Breast epithelium (tissue), 4 donors: ENCODE measurements at places on chromosomes 16 and 17. TPM values are rescaled to one million over a fixed set of nuclear protein-coding genes. Genes with fewer than 3 reads are reported as not detected.

DNA sequence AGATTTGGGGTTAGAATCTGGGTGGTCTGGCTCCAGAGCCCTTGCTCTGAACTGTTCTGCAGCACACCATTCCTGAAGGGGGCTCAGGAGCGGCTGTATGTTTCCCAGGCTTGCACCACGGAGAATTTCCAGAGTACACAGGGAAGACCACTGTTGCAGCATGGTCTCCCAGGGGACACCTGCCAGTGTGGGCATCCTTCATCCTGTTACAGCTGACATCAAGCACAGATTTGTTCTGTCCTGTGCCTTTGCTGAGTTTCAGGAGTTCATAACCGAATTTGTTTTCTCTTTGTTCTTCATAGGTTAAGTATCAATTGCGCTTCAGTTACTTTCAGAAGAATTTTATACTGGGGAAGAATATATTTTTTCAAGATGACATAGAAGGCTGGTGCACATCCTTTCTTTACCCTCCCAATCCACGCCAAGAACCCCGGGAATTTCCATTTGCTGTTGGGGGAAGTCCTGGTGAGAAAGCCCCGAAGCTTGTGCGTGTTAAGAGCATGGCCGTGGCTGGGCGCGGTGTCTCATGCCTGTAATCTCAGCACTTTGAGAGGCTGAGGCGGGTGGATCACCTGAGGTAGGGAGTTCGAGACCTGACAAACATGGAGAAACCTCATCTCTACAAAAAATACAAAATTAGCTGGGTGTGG lies 26.3 kb upstream of the ABCA3 start:
- no peak for DNase-seq

GRCh38 chr16:84574191-84574590 lies 43.7 kb downstream of the COTL1 start:
- DNase-seq: no peak

DNA sequence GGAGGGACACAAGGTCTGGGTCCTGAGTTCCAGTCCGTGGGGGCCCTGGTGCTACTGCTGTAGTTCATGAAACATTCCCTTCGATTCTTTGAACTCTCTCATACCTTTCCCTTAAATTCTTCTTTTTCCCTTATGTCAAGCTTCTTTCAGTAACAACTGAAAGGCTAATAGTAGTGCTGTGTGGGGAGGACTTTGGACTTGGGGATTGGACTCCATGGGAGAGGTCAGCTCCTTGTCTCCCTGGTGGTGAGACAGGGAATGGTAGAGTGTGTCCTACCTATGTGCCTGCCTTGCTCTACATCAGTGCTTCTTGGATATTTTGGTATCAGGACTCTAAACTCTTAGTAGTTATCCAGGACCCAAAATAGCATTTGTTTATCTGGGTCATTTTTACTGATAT lies 628.1 kb downstream of the WWOX start:
- no peak for DNase-seq

- DNase-seq: no peak
These were observed 191.9 kb downstream of the IRX3 start for GRCh38 chr16:54094641-54095040.

DNA sequence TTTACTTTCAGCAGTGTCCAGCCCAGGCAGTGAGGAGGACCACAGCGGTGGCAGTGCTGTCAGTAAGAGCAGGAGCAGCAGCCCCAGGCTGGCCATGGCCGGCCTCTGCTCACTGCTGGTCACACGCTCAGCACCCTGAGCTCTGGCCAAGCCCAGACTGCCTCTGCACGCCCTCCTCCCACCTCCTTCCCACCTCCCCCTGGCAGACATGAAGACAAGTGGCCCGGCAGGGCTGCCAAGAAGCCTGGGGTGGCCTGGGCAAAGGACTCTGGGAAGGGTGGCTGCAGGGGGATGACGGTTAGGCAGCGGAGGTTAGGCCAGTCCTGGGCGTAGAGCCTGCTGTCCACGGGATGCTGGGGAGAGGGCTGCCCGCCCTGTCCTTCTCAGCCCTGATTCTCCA lies at the start of gene C16orf89:
C16orf89 (minus strand) TSS at position 144 of the 400 bp plus-strand sequence; CDS start at position 96, 48 bp downstream.
- DNase-seq: no peak

DNA sequence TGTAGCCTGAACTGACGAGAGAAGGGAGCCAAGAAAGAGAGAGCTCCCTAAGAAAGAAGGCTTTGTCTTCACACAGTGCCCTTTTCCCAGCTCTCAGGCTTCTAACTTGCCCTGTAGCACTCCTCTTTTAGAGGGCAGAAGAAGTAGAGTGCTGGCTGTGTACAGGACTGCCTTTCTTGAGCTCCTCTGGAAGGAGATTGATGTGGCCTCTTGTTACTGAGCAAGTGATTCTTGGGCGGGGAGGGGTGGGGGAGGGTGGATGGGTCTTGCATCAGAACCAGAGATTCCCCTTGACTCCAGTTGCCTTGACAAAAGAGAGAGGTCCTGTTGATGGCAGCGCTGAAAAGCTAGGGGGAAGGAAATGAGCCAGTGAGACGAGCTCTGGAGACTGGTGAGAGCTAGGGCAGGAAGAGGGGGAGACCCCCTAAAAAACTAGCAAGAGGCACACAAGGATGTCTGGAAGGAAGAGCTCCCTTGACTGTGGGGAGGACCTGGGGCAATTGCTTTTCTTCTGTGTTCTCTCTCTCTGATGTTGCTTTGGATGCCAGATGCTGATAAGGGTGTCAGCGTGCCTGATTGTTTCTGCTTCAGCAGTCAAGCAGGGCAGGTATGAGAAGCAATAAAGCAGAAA lies 18.4 kb downstream of the GPR179 start:
- DNase-seq: no peak

GRCh38 chr17:55570391-55570790 lies 59.1 kb upstream of the SMIM36 start:
- DNase-seq: no peak

GRCh38 chr16:88045820-88046303 lies 94.6 kb downstream of the BANP start:
- DNase-seq: no peak

GRCh38 chr16:54690306-54690705 lies 240.4 kb upstream of the IRX5 start:
- DNase-seq: no peak

- no peak for DNase-seq
These were observed 6.1 kb downstream of the DNAI2 start for GRCh38 chr17:74280093-74280513.

DNA sequence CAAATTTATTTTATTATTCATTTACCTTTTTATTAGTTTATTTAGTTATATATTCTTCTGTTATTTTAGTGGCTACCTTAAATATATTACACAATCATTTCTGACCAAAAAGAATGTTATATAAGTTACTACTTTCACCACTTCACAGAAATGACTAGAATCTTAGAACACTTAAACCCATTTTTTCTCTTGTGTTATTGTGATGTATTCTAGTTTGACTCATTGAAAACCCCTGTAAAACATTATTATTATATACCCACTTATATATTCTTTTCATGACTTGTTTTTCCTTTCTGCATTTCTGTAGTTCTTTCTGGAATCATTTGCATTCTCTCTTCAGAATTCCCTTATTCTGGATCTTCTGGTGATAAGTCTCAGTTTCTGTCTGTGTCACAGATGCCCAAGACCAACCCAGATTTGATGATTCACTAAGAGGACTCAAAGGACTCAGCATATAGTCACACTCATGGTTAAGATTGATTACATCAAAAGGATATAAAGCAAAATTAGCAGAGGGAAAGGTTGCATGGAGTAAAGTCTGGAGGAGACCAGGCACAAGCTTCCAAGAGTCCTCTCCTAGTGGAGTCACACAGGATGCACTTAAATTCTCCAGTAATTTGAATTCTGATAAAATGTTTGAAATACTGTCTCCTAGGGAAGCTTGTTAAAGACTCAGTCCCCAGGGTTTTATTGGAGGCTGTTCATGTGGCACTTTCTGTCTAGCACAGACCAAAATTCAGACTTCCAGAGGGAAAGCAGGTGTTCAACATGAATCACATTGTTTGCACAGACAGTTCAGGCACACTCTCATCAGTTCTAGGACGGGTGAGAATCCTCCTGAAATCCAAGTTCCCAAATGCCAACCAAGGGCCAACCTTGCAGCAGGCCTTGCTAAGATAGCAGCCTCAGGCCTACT lies 7.7 kb downstream of the GINS3 start:
- DNase-seq: no peak

GRCh38 chr16:7867831-7868230 lies 535.2 kb downstream of the RBFOX1 start:
- no peak for DNase-seq

DNA sequence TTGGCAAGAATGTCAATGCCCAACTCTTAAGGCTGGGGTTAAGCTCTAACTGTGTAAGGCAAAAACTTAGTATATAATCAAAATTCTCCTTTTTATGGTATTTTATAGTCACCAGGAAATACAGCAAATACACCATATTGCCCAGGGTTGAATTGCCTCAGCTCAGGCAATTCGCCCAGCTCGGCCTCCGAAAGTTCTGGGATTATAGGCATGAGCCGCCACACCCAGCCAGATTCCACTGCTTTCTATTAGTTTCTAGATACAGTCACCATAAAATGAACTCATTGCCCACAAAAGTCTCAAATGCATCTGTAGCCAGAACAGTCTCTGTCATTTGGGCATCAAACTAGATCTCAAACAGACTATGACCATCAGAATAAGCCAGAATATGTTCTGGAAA lies 238.7 kb upstream of the TOX3 start:
- DNase-seq: no peak

DNA sequence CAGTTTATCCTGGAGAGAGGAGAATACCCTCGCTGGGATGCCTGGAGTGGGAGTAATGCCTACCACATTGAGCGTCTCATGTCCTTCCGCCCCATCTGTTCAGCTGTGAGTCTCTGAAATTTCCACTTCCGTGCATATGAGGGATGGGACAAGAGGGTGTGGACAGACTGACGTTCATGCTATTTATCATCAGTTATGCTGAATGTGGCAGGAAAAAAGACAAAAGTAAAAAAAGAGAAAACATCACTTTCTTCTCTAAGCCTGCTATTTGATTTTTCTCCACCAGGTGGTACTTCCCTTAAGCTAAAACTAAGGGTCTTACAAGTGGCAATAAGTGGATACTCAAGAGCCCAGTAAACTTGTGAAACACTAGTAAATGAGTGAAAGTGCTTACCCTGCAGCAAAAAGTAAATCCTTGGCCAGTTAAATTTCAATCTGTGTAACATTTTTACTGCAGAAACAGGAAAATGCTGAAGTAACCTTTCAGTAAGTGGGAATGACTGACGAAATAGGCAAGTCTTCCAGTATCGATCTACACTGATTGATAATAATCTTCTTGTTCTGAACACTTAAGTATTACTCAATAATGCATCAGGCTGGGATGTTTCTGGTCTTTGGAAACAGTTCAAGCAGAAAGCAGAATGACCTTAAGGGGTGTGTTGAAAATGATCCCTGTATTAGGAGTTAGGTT lies 5.6 kb downstream of the CRYBA1 start:
- no peak for DNase-seq

DNA sequence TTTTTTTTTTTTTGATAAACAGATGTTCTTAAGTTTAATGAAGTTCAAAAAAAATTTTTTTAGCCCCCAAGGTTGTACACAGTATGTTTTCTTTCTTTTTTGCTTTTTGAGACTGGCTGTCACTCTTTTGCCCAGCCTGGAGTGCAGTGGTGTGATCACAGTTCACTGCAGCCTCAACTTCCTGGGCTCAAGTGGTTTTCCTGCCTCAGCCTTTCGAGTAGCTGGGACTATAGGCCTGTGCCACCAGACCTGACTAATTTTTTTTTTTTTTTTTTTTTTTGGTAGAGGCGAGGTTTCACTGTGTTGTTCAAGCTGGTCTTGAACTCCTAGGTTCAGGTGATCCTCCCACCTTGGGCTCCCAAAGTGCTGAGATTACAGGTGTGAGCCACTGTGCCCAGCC lies 12.8 kb downstream of the ITGAE start:
- no peak for DNase-seq

DNA sequence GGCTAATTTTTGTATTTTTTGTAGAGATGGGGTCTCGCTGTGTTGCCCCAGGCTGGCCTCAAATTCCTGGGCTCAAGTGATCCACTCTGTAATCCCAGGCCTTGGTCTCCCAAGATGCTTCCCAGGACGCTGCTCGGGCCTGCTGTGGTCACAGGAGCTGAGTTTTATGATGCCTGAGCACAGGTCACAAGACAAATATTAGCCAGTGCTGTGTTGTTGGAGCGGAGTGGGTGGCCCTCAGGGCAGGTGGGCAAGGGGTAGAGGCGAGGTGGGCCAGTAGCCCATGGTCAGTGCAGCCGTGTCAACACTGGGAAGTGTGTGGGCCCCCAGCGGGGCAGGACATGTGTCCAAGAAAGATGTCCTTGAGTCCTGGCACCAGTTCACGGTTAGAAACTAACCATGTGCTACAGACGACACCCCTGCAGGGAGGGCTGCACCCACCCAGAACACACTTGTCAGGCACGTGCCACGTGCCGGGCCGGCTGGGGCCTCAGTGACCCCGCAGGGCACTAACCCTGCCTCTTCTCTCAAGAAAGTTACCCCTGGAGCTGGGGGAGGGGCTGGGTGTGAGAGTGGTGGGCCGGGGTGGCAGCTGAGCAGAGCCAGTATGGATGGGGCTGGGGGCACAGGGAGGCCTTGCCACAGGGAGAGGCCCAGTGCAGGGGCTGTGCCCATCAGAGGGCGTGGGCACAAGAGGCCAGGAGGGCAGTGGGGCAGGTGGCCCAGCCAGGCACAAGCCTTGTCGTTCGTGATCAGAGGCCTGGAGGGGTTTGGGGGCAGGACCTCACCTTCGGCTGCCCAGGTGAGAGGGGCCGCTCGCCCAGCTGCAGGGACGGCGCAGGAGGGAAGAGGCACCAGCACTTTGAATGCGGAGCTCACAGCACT lies 103.1 kb upstream of the CHMP6 start:
- DNase-seq: no peak

DNA sequence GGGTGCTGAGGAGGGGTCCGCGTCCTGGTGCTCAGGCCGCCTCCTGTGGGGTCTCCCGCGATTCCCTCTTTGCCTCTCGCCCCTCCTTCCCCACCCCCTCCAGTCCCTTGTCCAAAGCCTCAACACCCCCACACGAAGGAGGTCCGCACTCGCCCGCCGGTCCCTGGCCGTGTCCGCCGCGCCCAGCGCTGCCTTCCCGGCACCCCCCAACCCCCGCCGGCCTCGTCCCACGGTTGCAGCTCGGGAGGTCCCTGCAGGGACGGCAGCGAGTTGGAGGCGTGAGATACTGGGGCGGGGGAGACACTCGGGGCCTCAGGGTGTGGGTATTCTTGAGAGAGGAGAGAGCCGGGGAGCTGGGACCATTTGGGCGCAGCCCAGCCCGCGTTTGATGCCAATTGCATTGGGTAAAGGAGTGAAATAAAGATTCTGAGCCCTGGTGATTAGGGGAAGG lies 468 bp downstream of the FLYWCH2 start:
- no peak for DNase-seq

SLX1B gene
- total RNA-seq: 12.6 TPM

PRM1 gene
- total RNA-seq: not detected

MGAT5B gene
- 0.33 TPM for total RNA-seq

GPRC5C gene
- 24.3 TPM for total RNA-seq

RECQL5 gene
- total RNA-seq: 10.7 TPM

PRAC2 gene
- total RNA-seq: not detected

CCL8 gene
- 0.88 TPM for total RNA-seq

COL1A1 gene
- total RNA-seq: 44.5 TPM

TMEM88 gene
- 5.7 TPM for total RNA-seq

ZKSCAN2 gene
- total RNA-seq: 3.9 TPM

HSD17B1 gene
- total RNA-seq: 1.2 TPM

CRISPLD2 gene
- total RNA-seq: 386 TPM

KCNJ16 gene
- total RNA-seq: 18.6 TPM
